Kidney capillary endothelial cell (primary cell): ENCODE measurements at places on chromosomes 7 and 10.

- DNase-seq: no peak
Observed at GRCh38 chr10:49569031-49569631, 30.2 kb upstream of the ERCC6 start.

- no peak for DNase-seq
Observed at GRCh38 chr7:118218413-118219156, 5.9 kb upstream of the ANKRD7 start.

DNA sequence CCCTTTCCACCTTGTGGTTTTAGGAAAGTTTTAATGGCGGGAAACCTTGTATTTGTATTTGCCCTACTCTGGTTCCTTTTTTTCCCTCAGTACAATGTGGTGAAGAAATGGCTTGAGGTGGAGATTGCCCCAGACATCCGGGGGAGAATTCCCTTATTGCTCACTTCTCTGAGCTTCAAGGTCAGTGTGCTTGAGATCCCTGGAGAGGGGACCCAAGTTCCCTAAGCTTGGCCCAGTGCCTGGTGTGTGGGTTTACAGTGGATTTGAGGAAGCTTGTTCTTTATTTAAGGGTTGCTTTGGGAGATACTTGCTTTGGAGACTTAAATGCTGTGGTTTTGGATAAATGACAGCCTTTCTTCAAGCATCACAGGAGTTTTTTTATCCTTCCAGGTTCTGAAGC, 18.3 kb downstream of the CALHM2 start:
- no peak for DNase-seq

GRCh38 chr10:73096041-73096448, 621 bp downstream of the P4HA1 start:
- DNase-seq: peak; percentile 59

DNA sequence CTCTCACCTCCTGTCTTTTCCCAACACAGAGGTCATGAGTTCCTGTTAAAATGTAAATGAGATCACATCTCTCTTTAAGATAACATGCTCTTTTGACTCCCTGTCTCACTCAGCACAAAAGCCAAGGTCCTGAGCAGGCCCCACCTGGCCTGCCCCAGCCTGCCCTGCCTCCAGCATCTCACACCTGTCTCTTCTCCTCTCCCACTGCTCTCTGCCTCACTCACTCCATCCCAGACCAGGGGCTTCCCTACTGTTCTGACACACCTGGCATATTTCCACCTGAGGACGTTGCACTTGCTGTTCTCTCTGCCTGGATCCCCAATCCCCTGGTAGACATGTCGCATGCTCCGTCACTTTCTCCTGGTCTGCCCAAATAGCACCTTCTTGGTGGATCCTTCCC, 285.0 kb upstream of the ZMIZ1 start:
- DNase-seq: no peak

GRCh38 chr7:46604241-46604661, 683.2 kb upstream of the IGFBP3 start:
- DNase-seq: no peak

- DNase-seq: no peak
Observed at GRCh38 chr10:113511419-113511818, 41.4 kb upstream of the HABP2 start.

GRCh38 chr7:81690251-81690650, 79.6 kb downstream of the HGF start:
- DNase-seq: no peak

GRCh38 chr7:123538189-123538714, 3.9 kb upstream of the IQUB start:
- peak; percentile 84 for DNase-seq

- DNase-seq: no peak
Observed at GRCh38 chr10:71948496-71949067, 15.6 kb upstream of the CHST3 start.

DNA sequence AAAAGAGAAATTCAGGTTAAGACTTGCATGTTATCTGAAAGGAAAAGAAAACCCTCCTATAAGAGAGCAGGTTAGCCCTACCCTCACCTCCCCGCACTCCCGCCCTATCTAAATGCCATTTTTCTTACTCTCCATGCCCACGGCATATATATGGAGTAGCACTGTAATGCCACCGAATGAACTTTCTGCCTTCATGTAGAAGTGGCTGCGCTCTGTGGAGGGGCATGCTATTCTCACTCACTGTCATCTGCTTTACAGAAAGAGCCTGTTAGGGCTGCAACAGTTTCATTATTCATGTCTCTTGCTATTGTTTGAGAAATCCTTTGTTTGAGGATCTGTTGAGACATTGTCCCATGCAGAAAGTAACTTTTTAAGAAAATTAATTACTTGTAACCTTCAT, 1190.6 kb downstream of the SORCS1 start:
- DNase-seq: no peak

GRCh38 chr10:29140991-29141390, 147.9 kb upstream of the LYZL1 start:
- no peak for DNase-seq

DNA sequence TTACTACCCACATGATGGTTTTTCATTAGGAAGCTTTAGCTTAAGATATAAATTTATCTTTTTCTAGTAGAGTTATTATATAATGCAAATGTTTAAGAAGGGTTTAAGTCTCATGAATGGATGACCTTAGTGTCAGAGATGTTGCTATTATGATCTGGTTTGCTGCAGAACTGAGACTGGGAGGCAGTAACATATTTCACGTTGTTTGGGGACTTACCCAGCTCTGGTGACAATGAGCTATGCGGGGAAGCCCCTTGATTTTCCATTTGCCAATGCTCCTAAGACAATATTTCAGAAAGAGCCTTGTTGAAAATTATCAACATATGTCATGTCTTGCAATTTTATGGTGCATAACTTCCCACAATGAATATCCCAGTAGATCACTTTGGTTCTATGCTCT, 754.6 kb downstream of the REEP3 start:
- DNase-seq: no peak

GRCh38 chr10:128522551-128523308, 396.5 kb upstream of the MKI67 start:
- no peak for DNase-seq

GRCh38 chr7:128022631-128023532, 8.4 kb downstream of the LRRC4 start:
- no peak for DNase-seq

DNA sequence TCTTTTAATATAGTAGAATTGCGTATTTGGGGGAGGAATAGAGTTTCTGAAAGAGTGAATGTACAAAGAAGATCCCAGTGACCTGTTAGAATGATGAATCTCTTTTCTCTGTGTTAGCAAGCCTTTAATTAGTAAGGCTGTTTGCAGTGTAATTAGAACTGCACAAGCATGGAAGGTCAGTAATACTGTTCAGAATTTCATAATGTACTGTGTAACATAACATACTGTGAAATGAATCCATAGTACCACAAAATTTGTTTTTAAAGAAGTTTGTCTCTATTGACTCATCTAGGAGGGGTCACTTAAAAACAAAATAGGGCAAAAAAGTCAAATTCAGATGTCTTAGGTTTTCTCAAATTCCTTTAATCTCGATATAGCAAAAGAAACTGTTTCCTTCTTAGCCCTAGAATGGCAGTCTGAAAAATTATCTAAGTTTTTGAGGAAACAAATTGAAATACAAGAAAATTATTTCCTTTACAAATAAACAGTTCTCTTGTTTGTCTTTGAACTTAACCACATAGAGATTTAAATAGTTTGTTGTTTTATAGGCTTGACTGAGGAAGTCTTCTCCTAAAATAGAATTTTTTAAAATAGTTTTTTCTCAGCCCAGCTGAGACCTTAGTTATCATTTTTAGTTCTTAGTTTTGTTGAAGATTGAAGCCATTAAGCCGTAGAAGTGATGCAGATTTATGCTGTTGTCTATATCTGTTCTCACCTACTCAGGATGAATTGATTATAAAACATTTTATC, 12.5 kb downstream of the ADK start:
- DNase-seq: no peak

DNA sequence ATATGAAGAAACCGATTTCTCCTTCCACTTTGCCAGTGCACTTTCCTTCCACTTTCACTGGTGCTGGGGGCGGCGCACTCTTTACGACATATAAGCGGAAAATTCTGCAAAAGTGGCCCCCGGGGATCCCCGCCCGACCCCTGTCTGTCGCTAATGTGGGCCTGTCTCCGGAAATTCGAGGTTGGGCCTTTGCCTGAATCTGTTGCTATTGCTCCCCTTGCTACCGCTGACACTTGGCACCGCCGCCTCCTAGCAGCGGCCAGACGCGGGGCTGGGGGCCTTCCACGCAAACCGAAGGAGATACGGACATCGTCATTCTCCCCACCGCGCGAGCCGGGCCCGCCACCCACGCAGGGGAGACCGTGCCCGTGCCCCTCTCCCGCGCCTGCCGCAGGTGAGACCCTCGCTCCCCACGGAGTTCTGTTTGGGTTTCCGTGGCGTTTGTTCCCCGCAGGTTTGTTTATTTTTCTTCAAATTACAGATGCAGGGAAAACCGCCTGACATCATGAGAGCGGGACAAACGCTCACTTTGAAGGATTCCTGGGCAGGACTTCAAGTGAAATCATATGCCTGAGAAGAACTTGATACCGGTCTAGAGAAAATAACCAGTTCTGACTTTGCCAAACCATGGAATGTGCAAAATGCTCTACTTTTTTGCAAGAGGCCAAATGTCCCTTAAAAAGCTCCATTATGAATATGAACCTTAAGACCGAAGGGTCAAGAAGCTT, 5.0 kb downstream of the TWIST1 start:
- DNase-seq: no peak

- DNase-seq: no peak
Observed at GRCh38 chr7:11786186-11786585, 45.8 kb downstream of the THSD7A start.

- DNase-seq: no peak
Observed at GRCh38 chr10:77565590-77566023, 72.0 kb downstream of the KCNMA1 start.

- no peak for DNase-seq
Observed at GRCh38 chr10:90675621-90676020, 182.2 kb downstream of the HTR7 start.

- no peak for DNase-seq
Observed at GRCh38 chr7:135537905-135538304, 19.8 kb upstream of the NUP205 start.

DNA sequence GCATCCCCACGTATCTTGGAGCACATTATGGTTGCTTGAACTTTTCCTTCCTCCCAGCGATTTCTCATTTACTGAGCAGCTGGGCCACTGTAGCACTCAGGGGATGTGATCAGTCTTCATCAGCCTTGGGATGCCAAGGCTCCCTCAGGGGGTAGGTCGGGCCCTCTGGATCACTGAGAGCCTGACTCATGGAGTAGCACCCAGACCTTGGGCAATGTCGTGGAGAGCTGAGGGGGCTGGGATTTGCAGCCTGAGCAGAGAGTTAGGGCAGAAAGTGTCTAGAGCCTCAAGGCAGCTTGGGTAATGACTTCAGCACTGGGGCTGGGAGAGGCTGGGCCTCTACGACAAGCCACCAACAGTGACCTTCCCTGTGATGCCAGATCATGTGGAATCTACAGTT, 86.5 kb upstream of the CXCL12 start:
- no peak for DNase-seq

DNA sequence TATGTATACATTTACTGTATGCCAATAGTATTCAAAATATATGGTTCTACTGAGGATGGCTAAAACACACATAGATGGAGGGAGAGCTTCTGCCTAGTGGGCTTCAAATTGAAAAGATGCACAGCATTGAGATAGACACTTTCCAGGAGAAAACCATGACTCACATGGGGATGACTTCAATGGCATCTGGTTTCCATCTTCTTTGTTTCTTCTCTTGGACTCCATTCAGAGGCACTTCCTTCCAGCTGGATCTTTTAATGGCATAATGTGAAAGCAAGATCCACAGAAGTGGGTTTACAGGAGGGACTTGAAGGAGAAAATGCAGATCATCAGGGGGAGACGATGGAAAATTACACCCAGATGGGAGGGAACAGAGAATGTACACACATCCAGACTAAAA, 84.9 kb downstream of the ZNF365 start:
- no peak for DNase-seq

GRCh38 chr10:78688901-78689583, 379.7 kb upstream of the ZMIZ1 start:
- no peak for DNase-seq

- DNase-seq: no peak
Observed at GRCh38 chr7:148963583-148964482, 64.5 kb downstream of the PDIA4 start.

DNA sequence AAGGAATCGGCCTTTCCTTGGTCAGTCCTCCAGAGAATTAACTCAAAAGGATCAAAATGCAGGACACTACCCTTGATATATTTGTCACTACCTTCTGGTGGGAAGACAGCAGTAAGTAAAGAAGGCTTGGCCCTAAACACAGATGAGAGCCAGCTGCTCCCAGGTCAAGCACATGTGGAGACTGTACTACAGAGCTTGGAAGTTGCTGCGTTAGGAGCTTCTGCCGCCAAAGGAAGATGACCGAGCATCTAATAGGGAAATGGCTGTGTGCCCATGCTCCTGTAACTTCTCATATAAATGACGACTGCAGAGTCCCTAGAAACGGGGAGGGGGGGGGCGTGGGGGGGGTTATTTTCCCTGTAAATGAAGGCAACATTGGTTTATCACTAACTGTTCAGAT, 59.0 kb downstream of the PODXL start:
- DNase-seq: no peak

DNA sequence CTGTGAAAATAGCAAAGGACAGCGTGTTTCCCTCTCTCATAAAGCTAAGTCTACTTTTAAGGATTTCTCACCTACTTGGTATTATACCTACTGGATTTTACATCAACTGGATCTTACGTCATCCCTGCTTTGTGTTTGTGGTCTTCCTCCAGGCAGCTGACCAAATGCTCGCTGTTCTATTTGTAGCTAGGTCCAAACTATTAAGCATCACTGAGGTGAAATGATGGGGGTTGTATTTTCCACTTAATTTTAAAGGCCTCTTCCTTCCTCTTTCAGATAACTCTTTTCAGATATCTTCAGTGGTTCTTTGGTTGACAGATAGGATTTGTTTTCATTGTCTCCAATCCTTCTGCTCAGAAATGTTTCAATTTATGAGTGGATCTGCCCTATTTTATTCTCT, 169.7 kb downstream of the RNLS start:
- no peak for DNase-seq

- DNase-seq: no peak
Observed at GRCh38 chr10:17123961-17124360, 5.7 kb downstream of the CUBN start.

- DNase-seq: no peak
Observed at GRCh38 chr7:67990003-67990402, 993.4 kb downstream of the TYW1 start.
